ENCODE measurements at places on chromosomes 1 and 21. TPM values are rescaled to one million over a fixed set of nuclear protein-coding genes. Genes with fewer than 3 reads are reported as not detected.

DNA sequence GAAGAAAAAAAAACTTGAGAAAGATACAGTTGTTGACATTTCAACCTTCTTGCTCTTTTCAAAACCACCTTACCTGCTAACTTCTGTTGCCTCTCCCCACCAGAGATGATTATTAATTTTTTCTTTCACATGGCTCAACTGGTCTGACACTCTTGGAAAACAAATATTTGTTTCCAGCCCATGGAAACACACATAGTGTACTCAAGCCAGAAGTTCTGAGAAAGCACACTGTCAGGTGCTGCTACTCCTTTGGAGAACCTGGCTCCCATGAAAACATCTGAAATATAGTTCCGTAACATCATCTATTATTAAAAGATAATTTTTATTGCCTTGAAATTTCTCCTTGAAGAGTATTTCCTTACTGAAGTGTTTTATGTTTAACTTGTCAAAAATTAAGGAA, 145.0 kb upstream of the C1orf105 start:
- no peak overlapping the region for H3K4me3 ChIP-seq
- peaks cover 19% of the 10 kb centered on the region for H3K27me3 ChIP-seq
- no peaks in the 10 kb centered on the region for H3K36me3 ChIP-seq

LBR gene
- total RNA-seq: 66.0 TPM

DNA sequence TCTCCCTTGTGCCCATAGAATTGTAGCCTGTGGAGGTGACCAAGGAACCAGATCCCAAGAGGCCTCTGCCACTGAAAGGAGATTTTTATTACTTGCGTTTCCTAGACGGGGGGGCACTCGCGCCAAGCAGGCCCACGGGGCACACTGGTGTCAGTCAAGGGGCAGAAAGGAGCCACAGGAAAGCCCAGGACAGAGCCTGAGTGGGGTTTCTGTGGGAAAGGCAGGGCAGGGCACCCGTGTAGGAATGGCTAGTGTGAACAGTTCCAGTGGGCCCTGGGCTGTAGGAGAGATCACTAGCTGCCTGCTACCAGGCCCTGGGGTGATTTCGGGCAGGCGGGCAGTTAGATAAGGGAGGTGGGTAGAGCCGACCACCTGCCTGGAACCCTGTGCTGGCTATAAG, 70.8 kb downstream of the ADARB1 start:
- no peak overlapping the region for H3K27ac ChIP-seq
- no peaks in the 10 kb centered on the region for H3K27me3 ChIP-seq
- no peak for DNase-seq
- H3K4me1 ChIP-seq: no peaks in the 10 kb centered on the region
- no peak overlapping the region for H3K4me3 ChIP-seq

DNA sequence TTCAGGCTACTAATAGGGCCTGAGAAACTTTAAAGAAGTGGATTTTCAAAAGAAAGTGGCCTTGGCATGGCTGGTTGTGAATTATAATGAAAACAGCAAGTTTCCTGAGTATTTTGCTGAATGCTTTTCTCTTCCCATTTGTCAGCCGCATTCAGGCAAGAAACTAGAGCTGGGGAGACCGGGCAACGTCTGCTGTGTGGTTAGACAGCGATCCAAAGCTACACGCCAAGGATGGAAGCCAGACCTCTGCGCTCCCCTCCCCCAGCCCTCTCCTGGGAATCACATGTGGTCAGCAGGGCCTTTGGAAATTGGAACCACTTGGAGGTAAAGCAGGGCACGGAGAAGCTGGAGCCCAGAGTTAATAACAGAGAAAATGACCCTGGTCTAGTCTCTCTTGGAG, 114.1 kb upstream of the CD34 start:
- H3K27me3 ChIP-seq: 0 out of 2 replicates have a peak, but pooled peaks cover 3% of the 10 kb centered on the region
- peaks cover 12% of the 10 kb centered on the region for H3K4me1 ChIP-seq
- no peak overlapping the region for H3K27ac ChIP-seq
- H3K4me3 ChIP-seq: no peak overlapping the region
- H3K36me3 ChIP-seq: no peaks in the 10 kb centered on the region
- DNase-seq: no peak

DNA sequence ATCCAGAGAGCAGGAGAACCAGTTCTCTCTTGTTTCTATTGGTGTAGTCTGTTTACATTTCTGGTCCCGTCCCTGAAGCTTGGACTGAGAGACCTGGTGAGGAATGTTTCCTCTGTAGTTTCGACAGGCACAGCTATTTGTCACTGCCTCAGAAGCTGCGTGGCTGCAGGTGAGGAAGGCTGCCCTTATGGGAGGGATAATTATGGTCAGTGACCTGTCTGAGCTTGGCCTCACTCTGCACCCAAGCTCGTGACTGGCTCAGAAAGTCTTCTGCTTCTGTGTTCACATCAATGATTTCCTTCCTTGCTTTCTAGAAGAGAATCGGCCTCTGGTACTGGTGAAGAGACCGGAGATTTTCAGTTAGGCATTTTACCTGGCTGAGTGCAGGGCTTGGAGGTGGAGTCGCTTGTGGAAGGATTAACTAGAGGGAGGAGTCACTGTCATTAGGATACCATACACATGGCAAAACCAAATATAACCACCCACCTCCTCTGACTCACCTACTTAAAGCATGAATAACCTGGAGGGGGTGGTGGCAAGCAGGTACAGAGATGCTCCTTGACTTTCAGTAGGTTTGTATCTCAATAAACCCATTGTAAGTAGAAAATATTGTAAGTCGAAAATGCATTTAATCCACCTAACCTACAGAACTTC, 19.9 kb upstream of the WDR26 start:
- H3K4me1 ChIP-seq: peaks cover 20% of the 10 kb centered on the region
- peak overlapping the region; percentile 50 for H3K27ac ChIP-seq
- no peak overlapping the region for H3K4me3 ChIP-seq
- no peak for DNase-seq
- no peaks in the 10 kb centered on the region for H3K27me3 ChIP-seq
- H3K36me3 ChIP-seq: no peaks in the 10 kb centered on the region

DNA sequence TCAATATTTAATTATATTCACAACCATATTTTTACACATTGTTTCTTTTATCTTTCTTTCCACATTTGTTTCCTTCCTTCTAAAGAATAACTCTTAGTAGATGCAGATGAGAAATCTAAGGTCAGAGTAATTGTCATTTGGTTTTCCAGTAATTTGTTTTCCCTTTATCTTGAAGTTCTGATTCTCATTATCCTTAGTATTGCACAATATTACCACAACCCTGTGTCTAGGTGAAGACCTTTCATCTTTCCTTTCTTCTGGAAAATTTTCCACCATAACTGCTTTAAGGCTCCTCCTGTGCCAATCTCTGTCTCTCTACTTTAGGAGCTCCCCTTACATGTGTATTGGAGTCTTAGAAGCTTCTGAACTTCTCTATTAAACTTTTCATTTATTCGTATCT, 209.0 kb downstream of the DPYD start:
- no peak overlapping the region for H3K4me3 ChIP-seq
- no peaks in the 10 kb centered on the region for H3K36me3 ChIP-seq
- no peaks in the 10 kb centered on the region for H3K4me1 ChIP-seq
- no peak for DNase-seq
- H3K27ac ChIP-seq: no peak overlapping the region

PAX7 gene
- 0.73 TPM for total RNA-seq

Data from WTC11 (cell line).